Suppressor macrophage treated with lipopolysaccharide for 1 hour (primary cell): ENCODE measurements at places on chromosomes 4 and X.
A peak's percentile ranks its signal among the peaks of the same experiment; 100 is the strongest.

- DNase-seq: no peak
These were observed 242.0 kb downstream of the MAPK10 start for GRCh38 chr4:86117705-86118302.

- DNase-seq: no peak
These were observed 1666.4 kb upstream of the IGFBP7 start for GRCh38 chr4:58776627-58777026.

DNA sequence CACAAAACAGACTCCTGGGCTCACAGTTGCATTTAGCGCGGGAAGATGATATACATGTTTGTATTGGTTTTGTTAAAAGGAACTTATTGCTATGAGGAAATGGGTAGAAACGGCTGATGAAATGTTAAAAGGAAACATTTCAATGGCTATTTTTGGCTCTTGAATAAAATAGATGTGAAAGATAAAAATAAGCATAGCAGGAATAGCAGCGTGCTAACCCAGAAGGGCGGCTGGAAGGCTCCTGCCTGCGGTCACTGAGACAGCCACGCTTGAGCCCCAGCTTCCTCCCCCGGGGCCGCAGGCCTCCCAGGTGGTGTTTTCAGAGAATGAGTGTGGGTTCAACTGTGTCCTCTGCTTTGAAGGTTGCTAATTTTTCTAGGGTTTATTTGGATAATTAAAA, 35.0 kb upstream of the CLCN4 start:
- peak; percentile 41 for DNase-seq

- no peak for DNase-seq
These were observed 69.2 kb downstream of the PTCHD1 start for GRCh38 chrX:23403849-23404248.

- peak; percentile 78 for DNase-seq
These were observed 5.3 kb downstream of the KIT start for GRCh38 chr4:54662901-54663585.

GRCh38 chr4:117302226-117302625, 216.8 kb upstream of the TRAM1L1 start:
- DNase-seq: no peak

GRCh38 chrX:144722307-144722706, 525.0 kb upstream of the SPANXN1 start:
- DNase-seq: no peak

- DNase-seq: no peak
These were observed 105.2 kb upstream of the LRPAP1 start for GRCh38 chr4:3637326-3638016.

- DNase-seq: no peak
These were observed 64.2 kb downstream of the INTS12 start for GRCh38 chr4:105644257-105644656.

GRCh38 chr4:26905172-26905571, 44.5 kb downstream of the STIM2 start:
- peak; percentile 27 for DNase-seq

DNA sequence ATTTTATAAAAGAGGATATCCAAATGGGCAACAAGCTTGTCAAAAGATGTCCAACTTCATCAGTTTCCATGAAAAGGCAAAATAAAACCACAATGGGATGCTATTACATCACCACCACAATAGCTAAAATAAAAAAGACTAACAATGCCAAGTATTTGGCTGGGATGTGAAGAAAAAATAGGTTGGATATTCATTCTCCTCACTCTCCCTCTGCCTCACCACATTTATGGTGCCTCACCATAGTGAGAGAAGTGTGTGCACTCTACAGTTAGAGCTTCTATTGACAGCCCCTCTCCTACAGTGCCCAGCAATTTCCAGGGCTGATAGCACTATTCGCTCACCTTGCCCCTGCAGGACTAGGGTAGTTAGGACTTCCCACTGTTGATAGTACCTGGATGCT, 25.5 kb downstream of the VEGFC start:
- no peak for DNase-seq

GRCh38 chrX:13752141-13752540, 17.6 kb downstream of the OFD1 start:
- no peak for DNase-seq

GRCh38 chrX:19122641-19123009, 357 bp upstream of the ADGRG2 start:
- no peak for DNase-seq

DNA sequence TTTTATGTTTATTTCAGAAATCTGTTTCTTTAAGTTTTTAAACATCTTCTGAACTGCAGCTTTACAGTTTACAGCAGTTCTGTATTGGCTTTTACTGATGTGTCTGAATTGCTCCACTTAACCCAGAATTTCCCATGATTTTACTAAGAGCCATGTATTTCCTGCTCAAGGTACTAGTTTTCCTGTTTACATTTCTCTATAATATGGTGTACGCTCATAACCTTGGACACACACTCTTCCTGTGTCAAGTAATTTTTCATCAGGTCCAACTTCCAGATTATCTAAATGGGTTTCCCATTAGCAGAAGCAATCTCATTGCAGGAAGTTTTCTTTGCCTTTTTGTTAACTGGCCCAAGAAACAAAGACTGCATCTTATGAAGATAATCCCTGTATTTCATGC, 12.3 kb downstream of the ELF2 start:
- DNase-seq: no peak

- DNase-seq: no peak
These were observed 16.0 kb downstream of the TBCK start for GRCh38 chr4:106299977-106300376.

GRCh38 chrX:48676893-48677270, 6.7 kb upstream of the WAS start:
- no peak for DNase-seq

- DNase-seq: no peak
These were observed 65.3 kb downstream of the PDLIM5 start for GRCh38 chr4:94516999-94517398.

DNA sequence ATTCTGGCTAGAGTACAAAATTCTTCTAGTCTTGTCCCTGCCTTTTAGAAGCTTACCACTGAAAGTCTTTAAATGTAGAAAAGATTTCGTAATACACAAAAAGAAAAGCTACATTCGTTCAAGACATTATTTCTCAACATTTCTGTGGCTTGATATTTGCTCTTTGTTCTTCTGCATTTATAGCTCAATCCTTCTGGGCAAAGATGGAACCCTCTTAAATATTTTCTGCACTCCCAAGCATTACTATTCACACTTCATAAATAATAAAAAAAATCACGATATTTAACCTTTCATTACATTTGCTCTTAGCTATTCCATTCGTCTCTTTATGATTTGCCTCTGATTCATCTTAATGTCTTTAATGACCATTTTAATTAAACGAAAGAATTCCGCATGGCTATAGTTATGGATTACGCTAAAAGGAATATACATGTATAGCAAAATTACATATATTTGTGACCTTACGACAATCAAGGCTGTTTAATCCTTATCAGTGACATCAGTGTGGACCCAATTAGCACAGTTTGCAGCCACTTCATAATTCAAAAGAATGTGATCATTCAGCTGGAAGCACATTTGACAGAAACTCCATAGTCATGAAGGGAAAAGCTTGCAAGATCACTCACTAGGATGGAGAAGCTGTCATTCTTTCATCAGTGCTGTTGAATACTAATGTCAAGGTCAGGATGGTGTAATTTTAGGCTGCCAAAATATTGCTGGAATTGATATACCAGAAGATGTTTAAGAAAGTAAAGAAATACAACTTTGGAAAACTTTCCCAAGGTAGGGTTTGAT, 1075.0 kb upstream of the TENM3 start:
- no peak for DNase-seq
